ENCODE measurements at places on chromosomes 1 and 21.

GRCh38 chr21:38123626-38124025 lies 133.2 kb upstream of the KCNJ15 start:
- DNase-seq = no peak

DNA sequence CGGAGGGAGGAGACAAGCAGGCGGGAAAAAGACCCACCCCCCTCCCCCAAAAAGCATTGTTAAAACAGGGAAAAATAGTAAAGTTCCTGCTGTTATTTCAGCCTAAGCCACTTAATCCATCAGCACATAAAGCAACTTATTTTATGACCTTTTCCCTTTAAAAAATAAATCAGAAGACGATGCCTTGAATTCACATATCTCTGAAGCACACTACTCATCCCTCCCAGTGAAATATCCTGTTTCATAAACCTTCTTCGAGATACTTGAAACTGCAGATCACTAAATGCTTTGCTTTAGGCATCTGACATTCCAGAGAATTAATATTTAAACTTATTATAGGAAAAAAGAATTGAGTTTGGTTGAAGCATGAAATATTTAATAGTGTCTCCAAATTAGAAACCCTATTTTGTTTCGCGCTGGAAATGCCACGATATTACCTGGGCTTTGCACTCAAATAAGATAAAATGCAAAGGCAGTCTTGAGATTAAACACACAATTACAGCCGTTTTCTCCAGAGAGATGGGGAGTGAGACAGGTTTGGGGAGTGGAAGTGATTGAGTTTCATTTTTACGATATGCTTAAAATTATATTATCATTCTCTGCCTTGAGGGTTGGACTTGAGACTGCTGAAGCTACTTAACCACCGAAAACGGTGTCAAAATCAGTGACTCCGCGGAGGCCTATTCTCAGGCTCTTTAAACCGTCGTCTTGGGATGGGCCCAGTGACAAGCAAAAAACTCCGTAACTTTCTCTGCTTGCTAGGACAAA lies 9.3 kb downstream of the GLIS1 start:
- no peak for DNase-seq

DNA sequence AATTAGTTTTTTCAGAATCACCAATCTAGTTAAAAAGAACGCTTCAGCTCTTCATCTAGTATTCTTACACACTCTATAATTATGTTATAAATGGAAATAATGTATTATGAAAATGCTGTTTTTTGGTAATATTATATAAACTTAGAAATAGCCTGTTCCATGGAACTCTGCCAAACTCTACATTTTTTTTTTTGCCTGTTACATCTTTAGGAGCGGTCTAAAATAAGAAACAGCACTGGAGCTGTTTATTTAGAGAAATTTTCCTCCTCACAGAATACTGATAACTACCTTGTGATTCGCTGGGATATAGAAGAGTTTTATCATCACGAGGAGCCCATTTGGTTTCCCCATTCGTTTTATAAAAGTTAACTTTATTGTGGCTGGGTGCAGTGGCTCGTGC lies 58.5 kb downstream of the PKN2 start:
- DNase-seq = no peak

DNA sequence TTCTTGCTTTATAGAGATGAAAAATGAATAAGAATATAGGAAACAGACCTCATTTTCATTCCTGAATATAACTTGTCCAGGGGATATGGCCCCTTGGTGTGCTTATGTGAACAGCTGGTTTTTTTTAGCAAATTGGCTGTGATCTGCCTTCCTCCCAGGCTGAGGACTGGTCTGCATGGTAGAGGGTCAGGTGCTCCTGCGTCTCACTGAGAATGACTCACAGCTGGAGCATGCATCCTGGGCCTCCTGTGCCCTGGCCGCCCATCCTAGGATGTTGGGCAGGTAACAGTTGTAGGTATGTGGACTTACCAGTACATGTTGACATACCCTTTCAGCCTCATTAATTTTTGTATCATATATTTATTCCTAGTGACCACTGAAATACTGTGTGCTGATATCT lies 29.8 kb downstream of the AGT start:
- no peak for DNase-seq

DNA sequence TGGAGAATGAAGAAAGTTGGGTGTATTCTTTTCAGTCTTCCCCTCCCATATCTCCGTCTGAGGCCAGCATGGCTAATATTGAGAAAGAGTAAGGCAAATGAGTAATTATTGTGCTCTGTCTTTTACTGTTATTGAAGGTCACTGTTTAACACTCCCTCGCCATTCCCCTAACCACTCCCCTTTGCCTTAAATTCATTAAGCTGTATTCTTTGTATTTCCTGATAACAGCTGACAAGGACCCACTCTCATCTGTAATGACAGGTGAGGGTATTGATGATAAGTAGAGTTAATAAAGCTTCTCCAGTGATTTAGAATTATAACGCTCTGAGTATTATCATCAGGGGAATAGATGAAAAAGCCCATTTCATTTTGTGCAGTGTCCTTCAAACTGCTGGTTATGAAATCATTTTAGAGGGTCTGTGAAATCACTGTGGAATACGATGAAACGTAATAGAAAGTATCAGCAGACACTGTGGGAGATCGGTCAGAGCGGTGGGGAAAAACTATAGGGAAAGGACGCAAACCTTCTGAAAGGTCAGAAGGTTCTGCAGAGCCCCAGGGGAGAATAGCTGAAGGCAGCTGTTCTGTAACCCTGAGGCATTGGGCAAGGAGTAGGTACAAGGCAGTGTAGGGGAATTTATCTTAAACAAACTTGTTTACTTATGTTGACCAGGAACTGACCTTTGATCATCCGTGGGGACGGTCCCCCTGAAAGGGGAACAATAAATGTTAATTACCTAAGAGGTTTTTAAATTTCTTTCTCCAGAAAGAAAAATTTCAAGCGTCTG lies 46.3 kb upstream of the CACYBP start:
- DNase-seq = peak; percentile 38

DNA sequence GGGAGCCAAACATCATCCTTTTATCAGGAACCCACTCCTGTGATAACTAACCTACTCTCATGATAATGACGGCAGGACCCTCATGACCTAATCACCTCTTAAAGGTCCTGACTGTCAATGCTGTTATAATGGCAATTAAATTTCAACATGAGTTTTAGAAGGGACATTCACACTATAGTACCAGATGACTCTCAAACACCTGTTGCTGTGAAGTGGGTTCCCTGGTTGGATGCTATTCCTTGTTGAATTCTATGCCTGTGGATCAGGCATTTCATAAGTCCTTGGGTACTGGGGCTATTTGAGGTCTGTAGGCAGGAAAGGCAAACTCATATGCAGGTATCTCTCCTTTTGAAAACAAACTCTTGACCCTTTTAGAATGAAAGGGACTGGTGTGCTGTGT lies 7.5 kb upstream of the ZSWIM5 start:
- DNase-seq = no peak

DNA sequence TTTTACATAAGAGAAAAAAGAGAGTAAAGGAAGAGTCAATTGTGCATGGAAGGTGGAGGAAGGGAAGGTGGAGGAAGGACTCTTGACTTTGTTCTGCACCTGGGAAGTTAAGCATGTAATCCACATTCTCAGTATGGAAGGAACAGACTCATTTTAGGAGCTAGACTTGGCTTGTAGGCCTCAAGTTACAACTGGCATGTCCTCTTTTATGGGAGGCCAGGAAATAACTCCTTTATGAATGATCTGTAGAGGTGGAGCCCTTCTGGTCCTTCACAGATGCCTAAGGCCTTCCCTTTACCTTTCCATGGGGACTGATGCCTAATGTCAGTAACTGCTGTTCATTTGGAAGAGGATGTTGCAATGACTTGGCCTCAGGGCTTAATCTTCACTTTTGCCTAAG lies 29.4 kb upstream of the CCSAP start:
- no peak for DNase-seq

GRCh38 chr1:239993366-239993765 lies 98.3 kb upstream of the FMN2 start:
- DNase-seq = no peak

All from suppressor macrophage treated with lipopolysaccharide for 1 hour (primary cell).